ENCODE measurements at places on chromosomes 6 and 20.
A peak's percentile ranks its signal among the peaks of the same experiment; 100 is the strongest.

- DNase-seq = peak; percentile 32
Observed at GRCh38 chr6:8958894-8959511, 523.7 kb upstream of the SLC35B3 start.

DNA sequence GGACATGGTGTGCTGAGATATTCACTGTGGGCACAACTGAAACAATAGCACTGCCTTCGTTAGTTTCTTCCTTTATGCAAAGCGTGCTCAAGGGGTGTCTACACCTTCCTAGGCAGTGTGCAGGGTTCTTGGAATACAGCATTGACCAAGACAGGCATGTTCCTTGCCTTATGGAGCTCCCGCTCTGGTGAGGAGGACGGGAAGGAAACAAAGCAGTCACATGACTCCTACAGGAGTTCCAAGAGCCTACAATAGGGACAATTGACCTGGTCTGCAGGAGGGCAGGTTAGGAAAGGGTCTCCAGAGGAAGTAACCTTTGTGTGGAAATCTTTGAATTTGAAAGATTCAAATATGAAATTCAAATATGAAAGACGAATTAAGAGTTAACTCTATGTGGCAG lies 25.8 kb upstream of the SIRPB2 start:
- DNase-seq = no peak

- DNase-seq = no peak
Observed at GRCh38 chr6:146890172-146890571, 291.4 kb downstream of the ADGB start.

DNA sequence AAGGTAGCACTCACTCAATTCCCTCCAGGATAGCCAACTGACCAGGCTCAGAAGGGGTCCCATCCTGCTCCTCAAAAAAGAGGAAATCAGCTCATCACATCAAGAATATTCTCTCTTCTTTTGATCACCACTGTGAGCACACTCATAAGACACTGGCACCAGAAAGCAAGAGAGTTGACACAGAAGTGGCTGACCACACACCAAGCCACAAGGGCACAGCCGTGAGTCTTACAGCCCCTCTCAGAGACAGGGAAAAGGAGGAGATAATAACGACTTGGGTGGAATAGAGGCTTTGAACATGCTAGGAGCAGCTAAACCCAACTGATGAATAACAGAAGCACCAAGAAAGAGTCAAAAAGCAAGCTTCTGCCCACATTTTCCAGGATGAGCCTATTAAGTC lies 249.1 kb upstream of the PREP start:
- no peak for DNase-seq

- no peak for DNase-seq
Observed at GRCh38 chr6:32085759-32086459, 23.2 kb downstream of the TNXB start.

Data from non-pigmented ciliary epithelial cell (primary cell).